Subcutaneous preadipocyte (primary cell): ENCODE measurements at places on chromosomes 5 and 9. TPM values are rescaled to one million over a fixed set of nuclear protein-coding genes. Genes with fewer than 3 reads are reported as not detected.

Gene GPRIN1
- total RNA-seq = 5.1 and 8.0 TPM in 2 replicates

Gene DDX4
- not detected in 2 replicates for total RNA-seq

Gene IL13
- under 0.01 TPM in 1 of 2 replicates, not detected in the other for total RNA-seq

Gene IFNE
- 5.9 and 10.6 TPM in 2 replicates for total RNA-seq

Gene PCDHGC5
- 2.2 and 2.9 TPM in 2 replicates for total RNA-seq

Gene PCDHB13
- under 0.01 TPM in 2 replicates for total RNA-seq
